Posterior cingulate gyrus (tissue), 11 donors: ENCODE measurements at places on chromosomes 2 and 18.

DNA sequence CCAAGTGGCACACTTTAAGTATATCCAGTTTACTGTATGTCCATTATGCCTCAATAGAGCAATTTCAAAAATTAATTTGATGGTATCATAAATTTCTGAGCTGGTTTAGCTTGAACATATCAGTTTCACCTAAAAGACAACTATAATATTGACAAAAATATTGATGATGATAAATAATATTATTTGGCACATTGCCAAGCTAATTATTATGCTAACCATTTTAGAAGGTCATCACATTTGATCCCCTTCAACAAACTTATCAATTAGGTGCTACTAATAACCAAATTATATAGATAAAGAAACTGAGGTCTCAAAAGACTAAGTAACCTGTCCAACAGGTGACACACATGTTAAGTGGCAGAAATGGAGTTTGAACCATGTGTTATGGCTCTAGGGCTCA lies 26.9 kb upstream of the UBE2E3 start:
- DNase-seq, result no peak

DNA sequence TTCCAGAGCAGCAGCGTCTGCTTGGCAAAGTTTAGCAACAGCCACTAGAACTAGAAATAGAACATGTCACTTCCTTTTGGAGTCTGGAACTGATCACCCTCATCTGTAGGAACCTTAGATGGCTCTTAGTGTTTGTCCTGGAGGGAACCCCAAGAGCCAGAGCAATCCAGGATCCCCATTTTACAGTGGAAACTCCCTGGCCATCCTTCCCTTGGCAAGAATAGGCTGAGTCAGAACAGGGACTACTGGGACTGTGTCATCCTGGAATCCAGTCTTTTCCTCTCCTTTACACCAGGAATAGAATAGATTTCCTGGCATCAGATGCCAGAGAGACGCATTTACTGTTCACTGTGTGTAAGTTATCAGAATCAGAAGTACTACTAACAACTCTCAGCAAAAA lies 33.2 kb upstream of the GRHL1 start:
- DNase-seq, result no peak

DNA sequence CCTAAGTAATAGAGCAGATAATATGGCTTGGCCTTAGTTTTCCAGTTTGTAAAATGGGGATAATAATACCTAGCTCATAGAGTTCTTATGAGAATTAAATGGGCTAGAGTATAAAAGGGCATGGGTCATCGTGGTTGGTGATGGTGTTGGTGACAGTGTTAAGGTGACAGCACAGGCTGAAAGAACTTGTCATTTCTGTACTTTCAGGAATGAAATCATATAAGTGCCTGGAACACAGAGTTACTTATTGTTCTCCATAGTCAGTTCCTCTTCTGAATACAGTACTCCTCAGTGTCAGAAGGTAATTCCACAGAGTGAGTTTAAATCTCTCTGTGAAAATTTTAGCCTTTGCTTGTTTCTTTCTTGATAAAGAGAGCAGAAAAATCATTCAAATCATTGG lies 42.4 kb downstream of the KIF5C start:
- no peak for DNase-seq

DNA sequence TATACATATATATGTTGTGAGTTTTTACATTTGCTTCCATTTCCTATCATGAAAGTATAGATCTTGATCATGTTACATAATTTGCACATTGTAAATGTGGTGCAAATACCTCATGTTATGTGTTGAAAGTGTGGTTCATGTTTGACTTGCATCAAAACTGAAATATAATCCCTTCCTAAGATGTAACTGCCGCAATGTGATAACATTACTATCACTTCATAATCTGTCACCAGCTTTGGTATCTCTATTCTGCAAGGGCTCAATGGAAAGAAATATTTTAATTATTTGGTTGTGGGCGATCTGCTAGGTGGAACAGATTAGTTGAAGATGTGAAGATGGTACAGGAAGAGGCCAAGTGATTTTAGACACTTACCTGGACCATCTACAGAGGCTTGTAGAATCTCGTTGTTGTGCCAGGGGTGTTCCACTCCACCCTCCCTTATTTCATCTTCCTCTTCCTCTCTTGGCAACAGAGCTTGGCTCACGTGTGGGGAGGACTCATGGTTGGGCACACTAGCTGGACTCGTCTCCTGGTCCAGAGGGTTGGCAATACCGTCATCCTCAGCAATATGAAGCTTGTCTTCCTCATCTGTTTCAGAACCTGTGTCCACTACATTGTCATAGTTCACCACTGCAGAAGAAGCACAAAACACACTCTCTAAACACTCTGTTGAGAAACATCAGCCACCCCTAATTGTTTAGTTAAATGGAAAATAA lies 90.4 kb downstream of the ZEB2 start:
- no peak for DNase-seq

GRCh38 chr2:16952368-16952767 lies 286.7 kb upstream of the CYRIA start:
- DNase-seq, result no peak

DNA sequence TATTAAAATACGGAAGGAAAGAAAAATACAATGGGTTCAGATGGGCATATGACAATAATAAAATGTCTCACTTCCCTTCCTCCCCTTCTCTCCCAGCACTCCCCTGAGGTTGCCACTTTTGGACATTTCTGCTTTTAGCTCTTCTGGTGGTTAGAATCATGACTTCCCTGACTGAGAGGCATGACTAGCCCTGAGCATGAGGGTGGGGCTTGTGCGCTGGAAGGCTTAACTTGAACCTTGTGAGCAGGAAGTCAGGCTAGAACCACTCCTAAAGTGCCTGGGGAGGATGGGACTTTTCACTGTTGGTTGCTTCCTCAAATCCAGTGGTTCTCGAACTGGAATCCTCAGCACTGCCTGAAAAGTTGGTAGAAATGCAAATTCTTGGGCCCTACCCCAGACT lies 19.7 kb upstream of the ARHGAP25 start:
- DNase-seq, result no peak

GRCh38 chr18:32770666-32771168 lies 2.1 kb downstream of the KLHL14 start:
- DNase-seq, result no peak

GRCh38 chr18:50401295-50401694 lies 26.4 kb downstream of the SKA1 start:
- DNase-seq, result no peak

DNA sequence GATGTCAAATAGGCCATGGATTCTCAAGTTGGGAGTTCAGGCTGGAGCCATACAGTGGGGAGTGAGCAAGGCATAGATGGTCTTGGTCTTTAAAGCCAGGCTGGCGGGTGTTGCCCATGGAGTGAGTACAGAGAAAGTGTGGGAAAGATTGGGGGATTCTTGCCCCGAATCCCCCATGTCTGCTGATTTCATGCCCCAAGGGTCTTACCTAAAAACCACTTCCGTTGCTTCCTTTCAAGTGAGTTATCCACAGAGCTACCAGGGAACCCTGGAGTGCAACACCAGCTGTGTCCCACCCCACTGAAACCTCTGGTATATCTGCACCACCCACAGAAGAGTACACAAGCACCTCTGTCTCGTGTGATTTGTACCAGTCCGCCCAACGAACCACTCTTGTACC lies 31.4 kb downstream of the FHOD3 start:
- no peak for DNase-seq

GRCh38 chr18:28469946-28470345 lies 293.0 kb upstream of the CDH2 start:
- DNase-seq, result no peak

- no peak for DNase-seq
These were observed 32.1 kb downstream of the HJURP start for GRCh38 chr2:233822101-233822771.

DNA sequence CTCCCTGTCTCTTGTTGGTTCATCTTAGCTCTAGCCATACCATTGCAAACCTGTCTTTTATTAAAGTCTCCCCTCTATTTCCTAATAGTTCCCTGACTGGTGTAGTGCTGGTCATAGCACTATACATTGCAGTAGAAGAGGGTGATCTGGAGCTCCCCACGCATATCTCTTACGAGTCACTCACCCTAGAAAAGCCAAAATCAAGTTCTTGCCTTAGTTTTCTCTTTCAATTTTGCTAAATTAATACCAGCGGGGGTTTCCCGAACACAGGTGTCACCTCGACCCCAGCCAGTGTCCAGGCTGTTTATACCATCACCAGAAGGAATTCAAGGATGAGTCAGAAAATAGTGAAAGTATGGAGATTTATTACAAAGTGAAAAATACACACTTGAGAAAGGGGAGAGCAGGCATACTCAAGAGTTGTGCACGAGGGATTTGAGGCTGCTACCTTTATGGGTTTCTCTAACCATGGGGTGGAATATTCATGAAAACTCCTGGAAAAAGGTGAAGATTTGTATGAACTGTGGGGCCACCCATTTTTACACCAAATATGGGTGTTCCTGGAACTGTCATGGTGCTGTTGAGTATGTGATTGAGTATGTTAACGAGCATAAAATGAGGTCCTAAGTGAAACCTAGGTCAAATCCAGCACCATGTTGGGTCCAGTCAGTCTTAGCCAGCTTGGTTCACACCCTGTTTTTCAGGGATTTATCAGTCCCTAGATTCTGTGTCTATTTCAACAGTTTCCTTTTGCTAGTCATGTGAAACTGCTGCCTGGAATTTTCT lies 20.2 kb downstream of the PROKR1 start:
- no peak for DNase-seq

GRCh38 chr2:26394694-26395093 lies 7.0 kb upstream of the DRC1 start:
- no peak for DNase-seq

- DNase-seq, result no peak
These were observed 321.4 kb upstream of the ETAA1 start for GRCh38 chr2:67075530-67076238.

DNA sequence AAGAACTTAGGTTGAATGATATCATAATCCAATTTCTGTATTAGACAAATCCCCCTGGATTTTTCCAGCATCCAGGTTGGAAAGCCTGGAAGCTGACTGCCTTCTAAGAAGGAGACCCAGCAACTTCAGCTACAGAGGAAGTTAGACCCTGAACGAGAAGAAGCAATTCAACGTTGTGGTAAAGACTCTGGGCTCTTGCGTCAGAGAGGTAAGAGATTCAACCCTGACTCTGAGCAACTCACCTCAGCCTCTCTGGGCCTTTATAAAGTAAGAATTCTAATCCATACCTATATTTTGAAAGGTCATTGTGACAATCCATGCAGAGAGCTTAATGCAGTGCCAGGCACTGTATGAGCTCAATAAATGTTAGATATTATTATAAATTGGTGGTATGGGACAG lies 9.7 kb downstream of the E2F6 start:
- DNase-seq, result no peak

DNA sequence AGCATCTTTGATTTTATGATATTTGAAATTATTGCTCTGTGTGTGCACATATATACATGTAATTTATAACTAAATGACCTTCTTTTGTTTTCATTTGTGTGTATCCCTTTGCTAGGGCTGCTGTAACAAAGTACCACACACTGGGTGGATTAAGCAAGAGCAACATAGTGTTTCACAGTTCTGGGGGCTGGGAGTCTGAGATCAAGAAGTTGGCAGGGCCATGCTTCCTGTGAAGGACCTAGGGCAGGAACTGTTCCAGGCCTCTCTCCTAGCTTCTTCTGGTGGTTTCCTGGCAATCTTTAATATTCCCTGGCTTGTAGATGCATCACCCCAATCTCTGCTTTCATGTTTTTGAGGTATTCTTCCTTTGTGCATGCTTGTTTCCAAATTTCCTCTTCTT lies 1043.9 kb downstream of the TSN start:
- DNase-seq, result no peak

DNA sequence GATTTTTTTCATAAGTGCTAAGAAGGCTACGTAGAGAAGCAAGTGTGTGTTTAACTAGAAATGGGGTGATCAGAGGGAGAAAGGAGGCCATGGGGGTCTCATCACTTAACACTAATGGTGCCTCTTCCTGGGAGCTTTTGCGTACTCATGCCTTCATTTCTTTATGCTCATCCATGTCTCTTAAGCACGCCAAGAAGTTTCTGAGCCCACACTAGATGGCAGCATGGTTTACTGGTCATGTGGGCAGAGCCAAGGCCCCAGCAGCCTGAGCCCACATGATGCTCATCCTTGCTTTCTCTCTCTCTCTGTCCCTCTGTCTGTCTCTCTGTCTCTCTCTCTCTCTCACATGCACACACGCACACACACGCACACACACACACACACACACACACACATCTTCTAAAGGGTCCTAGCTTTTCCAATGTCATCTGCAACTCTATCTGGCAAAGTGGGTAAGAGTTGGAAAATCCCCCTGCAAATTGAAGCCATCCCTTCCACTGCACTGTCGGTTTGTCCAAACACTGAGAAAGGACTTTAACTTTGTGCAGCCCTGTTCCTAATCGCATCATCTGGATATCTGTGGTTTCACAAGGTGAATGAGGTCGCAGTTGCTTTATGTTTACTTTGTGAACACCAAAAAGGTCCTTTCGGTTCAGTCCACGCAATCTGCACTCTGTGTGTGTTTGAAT lies 137.1 kb upstream of the CCDC68 start:
- peak; percentile 63 for DNase-seq

DNA sequence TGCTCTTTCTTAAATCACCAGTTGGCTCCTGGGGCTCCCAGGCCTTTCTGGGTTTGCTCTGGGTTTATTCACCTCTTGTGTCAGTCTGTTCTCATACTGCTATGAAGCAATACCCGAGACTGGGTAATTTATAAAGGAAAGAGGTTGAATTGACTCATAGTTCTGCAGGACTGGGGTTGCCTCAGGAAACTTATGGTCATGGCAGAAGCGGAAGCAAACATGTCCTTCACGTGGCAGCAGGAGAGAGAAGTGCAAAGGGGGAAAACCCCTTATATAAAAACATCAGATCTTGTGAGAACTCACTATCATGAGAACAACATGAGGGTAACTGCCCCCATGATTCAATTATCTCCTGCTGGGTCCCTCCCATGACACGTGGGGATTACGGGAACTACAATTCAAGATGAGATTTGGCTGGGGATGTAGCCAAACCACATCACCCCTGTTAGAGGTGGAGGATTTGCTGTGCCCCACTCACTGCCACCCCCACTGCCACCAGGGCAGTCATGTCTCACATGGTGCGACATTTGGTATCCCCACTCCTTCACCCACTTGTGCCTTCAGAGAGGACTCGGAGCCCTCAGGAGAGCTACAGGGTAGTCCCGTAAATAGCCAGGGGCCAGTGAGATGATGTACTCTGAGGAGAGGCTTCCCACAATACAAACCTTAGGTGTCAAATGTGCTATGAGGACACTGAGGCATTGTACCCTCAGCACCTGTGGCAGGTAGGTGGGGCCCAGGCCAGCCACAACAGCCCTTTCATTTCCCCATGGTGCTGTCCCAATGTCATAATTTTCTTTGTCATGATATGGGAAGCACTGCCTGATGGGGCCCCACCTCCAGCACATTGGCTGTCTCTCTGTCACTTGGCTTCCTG lies 35.7 kb downstream of the CDC42EP3 start:
- no peak for DNase-seq

DNA sequence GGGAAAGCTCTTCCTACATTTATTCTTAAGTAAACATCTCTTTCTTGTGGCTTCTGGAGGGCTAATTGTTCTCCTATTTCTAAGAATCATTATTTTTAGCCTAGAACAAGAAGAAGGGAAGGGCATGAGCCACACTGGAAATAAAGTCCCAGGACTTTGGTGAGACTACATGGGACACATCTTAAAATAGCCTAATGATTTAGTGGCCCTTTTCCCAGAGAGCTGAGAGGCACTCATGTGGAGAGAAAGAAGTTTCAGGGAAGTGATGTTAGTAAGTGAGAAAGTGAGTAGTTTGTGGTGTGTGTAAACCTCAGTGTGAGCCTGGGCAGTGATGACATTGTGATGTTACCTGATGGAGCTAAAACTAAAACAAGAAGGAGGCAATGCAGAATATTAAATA lies 14.6 kb downstream of the ITGA4 start:
- no peak for DNase-seq
